ENCODE measurements at places on chromosomes 7 and 10.

DNA sequence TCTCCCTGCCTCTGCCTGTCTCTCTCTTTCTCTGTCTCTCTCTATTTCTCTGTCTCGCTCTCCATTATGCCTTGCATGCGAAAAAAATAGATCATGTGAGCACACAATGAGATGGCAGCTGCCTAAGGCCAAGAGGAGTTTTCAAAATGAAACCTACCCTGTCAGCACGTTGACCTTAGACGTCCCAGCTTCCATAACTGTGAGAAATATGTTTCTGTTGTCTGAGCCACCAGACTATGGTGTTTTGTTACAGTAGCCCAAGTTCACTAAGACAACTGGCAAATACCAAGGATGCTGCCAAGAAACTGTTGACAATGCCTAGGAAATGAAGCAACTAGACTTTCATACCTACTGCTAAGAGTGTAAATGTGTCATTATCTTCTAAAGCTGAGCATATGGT, 70.6 kb upstream of the PLXDC2 start:
- no peak for DNase-seq

DNA sequence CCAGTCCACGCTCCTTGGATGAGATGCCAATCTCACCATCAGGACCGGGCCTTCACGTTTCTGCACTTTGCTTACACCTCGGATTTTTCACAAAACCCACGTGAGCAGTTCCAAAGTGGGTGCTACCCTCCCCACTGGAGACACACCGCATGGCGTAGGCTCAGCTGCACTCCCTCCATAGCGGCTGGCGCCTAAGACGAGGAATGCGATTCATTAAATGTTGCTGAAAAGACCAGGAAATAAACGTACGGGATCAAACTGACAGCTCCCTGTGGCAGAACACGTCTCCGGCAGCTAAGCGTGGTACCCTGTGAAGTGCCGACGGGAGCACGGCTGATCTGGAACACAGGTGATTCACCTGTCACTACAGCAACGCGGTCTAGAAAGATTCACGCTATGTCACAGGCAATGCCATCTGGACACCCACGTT, 209.0 kb downstream of the DIP2C start:
- no peak for DNase-seq

DNA sequence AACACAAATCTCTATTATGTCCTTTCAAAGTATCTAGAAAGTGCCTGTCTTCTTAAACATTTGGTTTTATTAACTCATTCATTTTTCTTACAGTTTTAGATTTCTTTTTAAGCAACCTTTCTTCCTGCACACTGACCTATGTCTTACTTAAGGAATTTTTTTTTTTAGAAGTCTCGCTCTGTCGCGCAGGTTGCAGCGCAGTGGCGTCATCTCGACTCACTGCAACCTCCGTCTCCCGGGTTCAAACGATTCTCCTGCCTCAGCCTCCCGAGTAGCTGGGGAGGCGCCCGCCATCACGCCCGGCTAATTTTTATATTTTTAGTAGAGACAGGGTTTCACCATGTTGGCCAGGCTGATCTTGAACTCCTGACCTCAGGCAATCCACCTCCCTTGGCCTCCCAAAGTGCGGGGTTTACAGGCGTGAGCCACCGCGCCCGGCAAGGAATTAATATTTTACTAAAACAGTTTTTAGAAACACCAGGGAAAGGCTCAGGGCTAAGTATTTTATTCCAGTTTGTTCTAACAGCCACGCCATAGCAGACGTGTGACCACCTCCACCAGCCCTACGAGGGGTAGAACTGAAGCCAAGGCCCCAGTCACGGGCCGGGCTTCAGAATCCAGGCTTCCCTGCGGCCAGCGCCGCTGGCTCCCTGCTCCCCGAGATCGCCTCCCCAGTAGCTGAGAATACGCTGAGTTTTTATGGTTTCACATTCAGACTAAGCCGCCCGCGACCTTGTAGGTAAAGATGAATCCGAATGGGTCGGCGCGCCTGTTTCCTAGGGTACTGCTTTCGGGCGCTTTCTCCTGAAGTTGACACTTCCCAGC, 941 bp upstream of the LUC7L2 start:
- peak; percentile 2 for DNase-seq

DNA sequence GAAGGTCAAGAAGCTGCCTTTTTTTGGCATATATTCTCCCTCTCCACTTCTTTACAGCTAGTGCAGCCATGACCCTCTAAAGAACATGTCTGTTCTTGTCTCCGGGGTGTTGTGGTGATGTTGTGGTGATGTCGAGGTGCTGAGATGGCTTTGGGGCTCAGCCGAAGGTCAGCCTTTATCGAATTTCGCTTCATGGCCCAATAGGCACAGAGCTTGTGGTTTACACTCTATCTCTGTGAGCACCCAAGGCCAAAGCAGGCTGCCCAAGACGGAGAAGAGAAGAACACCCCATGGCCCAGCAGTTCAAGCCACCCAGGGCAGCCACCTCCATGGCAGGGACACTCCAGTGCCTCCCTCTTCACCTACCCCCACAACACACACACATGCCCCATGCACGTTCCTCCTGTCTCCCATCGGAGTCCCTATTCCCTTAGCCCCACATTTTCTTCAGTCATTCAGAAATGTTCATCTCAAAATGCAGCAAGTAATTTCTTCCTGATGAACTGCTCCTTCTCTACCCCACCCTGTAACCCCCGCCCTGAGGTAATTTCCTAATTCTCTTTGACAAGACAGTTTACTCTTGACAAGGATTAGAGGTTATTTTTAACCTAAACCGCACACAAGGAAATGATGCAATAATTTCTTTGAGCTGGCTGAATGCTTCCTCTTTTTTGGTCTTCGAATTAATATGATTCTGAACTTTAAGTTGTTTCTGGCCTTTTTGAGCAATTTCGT, 18.6 kb upstream of the ADRB1 start:
- DNase-seq, result no peak

- no peak for DNase-seq
Observed at GRCh38 chr7:1661461-1661860, 8.6 kb upstream of the ELFN1 start.

- no peak for DNase-seq
Observed at GRCh38 chr7:128022631-128023532, 8.4 kb downstream of the LRRC4 start.

- no peak for DNase-seq
Observed at GRCh38 chr7:80840681-80841080, 78.2 kb downstream of the SEMA3C start.

DNA sequence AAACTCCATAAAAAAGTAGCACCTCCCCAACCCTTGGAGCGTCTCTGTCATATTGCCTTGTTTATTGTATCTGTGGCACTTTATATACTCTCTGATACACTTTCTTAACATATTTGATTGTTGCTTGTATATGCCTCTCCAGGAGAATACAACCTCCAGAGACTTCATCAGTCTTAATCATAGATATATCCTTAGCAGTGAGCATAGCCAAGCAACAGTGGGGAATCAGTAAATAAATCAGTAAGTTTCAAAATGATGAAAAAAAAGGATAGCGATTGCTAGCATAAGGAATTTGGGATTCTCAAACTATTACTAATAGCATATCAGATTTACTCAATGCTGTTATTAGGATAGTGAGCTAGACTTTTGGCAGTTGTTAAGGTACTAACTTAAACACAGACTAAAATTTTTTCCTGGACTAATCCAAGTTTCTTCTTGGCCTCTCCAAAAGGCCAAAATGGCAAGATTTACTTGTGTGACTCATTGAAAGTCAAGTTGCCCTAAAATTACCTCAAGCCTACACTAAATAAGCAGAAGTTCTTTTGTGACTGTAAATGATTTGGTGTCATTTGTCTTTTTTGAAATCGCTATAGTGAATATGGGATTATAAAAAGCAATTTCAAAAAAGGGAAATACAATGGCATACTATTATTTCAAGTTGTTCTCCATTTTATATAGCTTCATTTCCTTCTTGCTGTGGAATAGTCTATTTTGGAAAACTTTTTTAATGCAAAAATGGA, 177.9 kb downstream of the CHN2 start:
- no peak for DNase-seq

DNA sequence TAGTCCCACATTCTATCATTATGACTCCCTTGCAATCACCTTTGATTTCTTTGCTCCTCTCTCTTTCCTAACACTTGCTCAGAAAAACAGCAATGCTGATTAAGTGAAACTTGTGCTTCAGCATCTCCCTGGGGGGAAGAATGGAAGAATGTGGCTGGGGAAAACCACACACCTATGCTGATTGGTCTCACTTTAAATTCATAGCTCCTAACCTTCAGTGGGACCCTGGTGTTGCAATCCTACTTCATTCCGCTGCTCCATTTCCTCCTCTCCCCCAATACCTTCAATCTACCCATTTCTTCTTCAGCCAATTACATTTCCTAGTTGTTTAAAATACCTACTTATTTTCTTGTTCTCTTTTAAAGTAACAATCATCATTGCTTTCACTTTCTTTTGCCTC, 1166.7 kb upstream of the C7orf33 start:
- no peak for DNase-seq

DNA sequence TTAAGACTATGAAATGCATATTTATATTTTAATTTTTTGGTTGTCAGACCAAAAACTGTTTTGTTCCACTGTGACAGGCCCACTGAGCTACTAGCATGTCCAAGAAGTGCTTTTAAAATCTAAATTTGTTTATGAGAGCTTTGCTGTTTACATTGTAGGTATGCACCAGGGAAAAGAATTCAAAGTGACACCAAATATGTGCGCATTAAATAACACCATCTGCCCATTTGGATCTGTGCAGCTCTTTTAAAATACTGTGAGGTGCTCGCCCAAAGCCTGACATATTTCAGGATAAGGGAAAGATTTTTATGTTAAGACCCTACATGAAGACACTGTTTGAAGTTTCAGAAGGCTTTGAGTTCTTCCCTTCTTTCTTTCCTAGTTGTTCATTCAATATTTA, 162.9 kb downstream of the ST7 start:
- DNase-seq, result no peak

DNA sequence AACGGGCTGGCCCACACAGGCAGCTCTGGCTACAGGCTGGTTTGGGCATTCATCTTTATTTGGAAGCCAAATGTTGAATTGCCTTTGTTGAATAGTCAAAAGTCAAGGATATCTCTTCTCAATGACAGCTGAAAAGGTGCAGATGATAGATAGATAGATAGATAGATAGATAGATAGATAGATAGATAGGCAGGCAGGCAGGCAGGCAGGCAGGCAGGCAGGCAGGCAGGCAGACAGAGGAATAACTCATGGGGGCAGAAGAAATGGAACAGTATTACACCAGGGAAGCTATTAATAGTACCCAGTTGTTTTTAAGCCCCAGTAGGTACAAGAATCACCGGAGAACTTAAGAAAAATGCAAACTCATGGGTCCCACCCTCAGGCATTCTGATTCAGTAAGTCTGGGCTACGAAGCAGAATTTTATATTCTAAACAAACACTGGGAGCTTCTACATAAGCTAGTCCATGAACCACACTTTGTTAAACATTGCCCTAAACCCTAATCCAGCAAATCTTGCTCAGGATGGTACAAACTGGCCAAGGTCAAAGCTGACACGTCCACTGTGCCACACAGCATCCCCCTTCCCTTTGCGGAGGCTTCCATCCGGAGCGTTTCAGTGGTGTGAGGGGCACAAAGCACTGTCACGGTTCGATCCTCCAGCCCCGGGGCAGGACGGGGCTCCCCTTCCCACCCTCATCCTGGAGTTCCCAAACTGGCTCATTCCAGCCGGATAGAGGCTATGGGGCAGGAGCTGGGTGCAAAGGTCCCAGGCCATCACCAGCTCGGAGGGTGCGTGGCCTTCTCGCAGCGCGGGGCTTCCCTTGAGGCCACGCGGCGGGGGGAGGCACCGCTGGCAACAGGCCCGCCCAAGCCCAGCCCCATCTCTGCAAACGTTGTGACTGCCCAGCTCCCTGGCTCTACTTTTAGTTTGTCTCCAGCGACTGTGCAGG, 6.7 kb downstream of the PRKAG2 start:
- DNase-seq, result no peak

DNA sequence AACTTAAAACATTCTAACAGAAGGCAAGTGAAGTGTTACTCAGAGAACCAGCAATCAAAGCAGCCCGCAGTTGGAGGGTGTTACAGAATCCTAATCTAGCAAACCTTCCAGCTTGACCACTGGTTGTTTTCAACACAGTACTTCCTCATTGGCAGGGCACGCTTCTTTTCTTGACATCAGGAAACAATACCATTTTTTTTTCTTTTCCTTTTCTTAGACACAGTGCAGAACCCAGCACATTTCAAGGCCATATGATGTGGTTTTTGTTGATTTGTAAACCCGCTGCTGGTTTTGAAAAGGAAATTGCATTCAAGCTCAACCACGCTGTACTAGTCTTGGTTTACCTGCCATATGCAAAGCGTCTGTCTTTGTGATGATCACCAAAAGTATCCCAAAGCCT, 33.4 kb downstream of the RHOBTB1 start:
- no peak for DNase-seq

GRCh38 chr7:15213093-15213492, 310.5 kb upstream of the DGKB start:
- DNase-seq, result no peak

- DNase-seq, result no peak
Observed at GRCh38 chr7:126658684-126659083, 594.1 kb downstream of the GRM8 start.

DNA sequence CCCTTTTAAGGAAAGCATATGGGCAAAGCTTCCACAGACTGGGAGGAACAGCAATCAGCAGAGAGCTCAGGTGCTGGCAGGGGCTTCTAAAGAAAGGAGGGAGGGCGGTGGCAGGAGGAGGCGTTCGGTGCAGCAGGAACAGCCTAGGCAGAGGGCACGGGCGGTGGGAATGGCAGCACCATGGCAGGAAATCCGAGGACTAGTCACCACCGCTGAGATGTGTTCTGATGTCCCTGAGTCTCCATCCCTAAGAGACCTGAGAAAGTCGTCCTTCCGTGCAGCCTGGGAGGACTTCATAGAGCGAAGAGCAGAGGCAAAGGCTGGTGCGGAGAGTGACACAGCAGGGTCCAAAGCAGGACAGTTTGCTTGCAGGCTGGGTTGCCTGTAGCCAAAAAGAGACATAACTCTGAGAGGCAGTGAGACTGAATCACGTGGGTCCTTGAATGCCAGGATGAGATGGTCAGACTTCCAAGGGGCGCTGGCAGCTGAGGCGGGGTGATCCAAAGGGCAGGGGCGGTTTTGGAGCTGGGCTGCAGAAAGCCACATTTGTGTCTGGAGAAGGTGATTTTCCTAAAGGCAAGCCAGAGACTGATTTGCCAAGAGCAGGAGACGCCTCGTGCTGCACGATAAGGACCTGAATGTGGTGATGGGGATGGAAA, 35.8 kb upstream of the GRID1 start:
- no peak for DNase-seq

GRCh38 chr10:61778137-61778536, 115.4 kb downstream of the CABCOCO1 start:
- DNase-seq, result no peak

DNA sequence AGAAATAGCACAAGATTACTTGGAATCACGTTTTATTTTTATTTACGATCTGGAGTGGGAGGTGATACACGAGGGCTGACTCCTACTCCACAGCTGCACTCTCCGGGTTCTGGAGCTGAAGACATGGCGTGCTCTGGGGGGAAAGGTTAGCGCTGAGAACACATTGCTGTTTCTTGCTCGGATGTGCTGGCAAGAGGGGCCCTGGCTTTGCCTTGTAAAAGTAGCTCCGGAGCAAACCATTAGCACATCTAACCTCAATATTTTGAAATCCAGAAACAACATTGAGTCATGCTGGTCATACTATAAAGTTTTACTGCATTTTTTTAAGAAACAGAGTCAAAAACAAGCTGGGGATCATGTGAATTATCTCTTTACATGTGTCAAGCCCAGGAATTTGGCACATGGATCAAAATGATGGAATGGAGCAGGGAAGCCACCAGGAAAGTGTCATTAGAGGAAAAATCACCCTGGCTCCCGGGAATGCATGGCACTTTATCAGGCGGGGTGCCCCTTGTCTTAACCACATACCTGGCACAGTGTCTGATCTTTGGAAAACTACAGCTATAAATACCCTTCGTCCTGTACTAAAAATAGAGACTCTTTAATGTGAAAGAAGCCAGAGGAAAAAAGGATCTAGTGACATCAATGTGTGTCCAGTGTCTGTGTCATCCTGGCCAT, 31.6 kb upstream of the LYZL1 start:
- DNase-seq, result no peak

Data from iPS DF 6.9 (cell line).